ENCODE measurements at places on chromosomes 7 and 10.

- no peak for DNase-seq
Observed at GRCh38 chr10:17712717-17713471, 39.1 kb upstream of the TMEM236 start.

DNA sequence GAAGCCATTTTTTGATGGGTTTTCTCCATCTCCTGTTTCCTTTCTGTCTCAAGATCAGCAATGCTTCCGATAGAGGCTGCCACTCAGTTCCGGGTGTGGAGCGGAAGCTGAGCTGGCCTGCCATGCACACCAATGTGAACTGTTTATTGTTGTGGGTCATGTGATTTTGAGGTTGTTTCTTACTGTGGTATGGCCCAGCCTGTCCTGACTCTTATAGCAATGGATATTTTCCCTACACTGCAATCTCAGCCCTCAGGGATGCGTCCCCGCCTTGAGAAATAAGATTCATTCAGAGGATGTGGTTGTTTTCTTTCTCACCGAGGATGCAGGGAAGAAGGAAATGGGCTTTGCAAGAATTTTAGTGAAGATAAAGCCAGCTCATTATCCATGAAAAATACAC is 134.7 kb downstream of the PFKFB3 start:
- no peak for DNase-seq

- DNase-seq: no peak
Observed at GRCh38 chr7:131111081-131111576, 216.5 kb upstream of the MKLN1 start.

GRCh38 chr10:7107285-7107684 is 303.5 kb downstream of the SFMBT2 start:
- DNase-seq: no peak

- no peak for DNase-seq
Observed at GRCh38 chr10:34576797-34577196, 238.3 kb downstream of the PARD3 start.

DNA sequence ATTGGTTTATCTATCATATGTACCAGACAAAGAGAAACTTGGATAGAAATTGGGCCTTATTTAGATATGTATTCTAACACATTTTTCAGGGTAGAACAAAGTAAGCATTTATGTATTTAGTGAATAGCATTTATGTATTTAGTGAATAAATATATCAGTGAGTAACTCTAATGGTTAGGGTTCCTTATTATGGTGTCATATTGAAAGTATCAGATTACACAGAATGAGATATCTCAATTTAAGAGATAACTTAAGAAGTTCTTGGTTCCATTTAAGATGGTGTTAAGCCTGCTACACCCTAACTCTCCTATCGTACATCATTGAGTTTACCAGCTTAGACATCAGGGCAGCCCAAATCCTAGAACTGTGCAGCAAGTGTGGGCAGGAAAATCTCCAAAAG is 35.9 kb upstream of the DMTF1 start:
- DNase-seq: no peak

DNA sequence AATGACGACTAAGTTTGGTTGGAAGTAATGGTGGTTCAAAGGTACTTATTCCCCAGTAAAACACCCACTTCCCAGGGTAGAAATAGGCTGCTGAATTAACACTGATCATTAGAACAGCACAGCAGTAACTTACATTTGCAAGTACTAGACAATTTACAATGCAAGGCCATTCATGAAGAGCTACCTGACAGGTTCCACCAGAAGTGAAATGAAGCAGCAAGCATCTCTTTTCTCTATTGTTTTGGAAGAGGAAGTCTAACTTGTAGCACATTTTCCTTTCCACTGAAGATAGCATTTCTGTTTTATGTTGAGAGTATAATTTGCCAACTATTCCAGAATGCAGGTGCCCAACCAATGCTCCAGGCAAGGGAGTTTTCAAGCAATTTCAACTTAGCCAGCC is 145.9 kb downstream of the CREB5 start:
- no peak for DNase-seq

DNA sequence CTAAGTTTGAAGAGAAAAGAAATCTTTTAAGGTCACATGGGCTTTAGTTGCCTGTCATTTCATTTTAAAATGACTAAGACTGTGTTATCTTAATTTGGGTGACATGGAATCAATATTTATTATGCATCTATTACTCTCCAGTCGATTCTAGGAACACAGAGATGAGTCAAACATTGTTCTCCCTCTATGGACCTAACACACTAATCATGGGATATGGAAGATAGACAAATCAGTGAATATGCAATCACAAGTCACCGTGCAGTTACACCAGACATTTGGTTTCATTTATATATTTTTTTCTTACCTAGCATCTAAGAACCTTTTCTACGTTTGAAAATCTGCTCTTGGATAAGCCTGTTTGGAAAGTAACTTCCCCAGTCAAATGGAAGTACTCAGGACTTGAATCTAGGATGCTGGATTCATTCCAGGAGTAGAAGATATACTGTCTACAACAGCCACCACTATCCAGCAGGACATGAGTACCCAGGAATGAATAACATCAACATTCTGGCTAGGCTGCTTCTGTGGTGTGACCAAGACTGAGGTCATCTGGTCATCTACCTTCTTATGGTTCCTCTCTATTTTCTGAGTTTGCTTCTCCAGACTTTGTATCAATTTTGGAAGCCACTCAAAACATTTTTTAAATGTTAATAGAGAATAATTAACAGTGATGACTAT is 902.9 kb upstream of the LRRN3 start:
- DNase-seq: no peak

DNA sequence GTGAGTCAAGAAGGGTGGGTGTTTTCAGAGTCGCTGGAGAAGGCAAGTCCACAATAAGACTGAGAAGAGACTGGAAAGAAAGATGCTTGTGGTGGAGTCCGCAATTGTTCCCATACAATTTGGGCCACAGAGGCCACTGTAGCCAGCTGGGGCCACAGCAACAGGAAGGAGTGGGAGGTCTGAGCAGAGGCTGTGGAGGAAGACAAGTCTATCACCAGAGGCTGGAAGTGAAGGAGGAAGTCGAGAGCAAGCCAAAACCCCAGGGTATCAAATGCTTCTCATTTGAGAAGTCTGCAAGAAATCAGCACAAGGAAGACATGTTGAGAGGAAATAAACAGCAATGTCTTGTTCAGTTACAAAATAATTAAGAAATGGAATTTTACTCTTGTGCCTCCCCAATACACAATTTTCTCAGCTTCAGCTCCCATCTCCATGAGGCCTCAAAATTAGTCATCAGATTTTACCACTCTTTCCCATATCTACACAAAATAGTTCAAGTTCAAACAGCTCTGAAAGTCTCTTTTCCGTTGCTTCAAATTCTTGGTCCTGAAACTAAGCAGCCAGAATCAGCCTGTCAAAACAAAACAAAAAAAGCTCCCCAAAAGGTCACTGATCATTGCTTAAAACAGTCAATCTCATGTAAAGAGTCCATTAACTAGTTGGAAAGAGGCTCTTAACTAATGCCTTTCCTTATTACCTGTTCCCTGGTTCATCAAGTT is 31.6 kb downstream of the SLC16A12 start:
- DNase-seq: no peak

- no peak for DNase-seq
Observed at GRCh38 chr7:151012911-151013347, 11.4 kb downstream of the ATG9B start.

DNA sequence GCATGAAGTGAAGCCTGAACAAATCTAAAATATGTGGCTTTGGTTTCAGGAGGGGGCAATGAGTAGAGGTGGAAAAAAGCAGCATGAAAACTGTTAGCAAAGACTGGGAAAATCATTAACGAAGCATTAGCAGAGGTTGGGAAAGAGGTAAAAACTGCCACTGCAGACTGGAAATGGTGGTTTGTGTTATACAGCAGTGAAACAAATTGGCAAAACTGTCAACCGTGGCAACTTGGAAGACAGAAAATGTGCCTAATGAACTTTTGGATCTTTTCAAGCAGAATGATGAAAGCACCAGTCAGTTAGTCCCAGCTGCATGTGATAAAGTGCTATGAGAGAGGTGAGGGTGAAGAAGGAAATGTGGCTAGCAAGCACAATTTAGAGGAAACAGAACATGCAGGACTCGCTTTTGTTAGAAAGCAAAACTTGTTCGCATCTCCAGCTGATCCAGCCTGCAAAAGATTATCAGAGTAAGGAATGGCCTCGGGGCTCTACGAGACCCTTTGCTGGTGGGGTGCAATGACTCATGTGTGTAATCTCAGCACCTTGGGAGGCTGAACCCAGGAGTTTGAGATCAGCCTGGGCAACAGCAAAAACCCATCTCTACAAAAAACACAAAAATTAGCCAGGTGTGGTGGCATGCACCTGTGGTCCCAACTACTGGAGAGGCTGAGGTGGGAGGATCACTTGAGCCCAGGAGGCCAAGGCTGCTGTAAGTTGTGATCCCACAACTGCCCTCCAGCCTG is 45.7 kb downstream of the SKIDA1 start:
- DNase-seq: no peak

DNA sequence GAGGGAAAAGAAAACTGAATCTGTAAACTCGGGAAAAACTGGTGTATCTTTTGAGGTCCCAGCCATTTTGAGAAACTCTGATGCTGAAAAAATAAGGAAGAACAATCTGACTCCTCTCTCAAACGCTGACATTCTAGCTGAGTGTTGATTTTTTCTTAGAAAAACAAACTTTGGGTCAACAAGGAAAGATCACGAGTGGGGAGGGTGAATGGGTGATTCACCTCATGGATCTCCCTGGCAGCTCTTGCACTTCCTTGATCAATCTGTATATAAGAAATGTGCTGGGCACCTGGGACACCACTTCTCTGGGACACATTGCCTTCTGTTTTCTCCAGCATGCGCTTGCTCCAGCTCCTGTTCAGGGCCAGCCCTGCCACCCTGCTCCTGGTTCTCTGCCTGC is at the start of gene PIP:
Gene PIP (plus strand): TSS at position 297 of the 400 bp plus-strand sequence. CDS start 40 bp downstream, at position 337.
- DNase-seq: no peak

DNA sequence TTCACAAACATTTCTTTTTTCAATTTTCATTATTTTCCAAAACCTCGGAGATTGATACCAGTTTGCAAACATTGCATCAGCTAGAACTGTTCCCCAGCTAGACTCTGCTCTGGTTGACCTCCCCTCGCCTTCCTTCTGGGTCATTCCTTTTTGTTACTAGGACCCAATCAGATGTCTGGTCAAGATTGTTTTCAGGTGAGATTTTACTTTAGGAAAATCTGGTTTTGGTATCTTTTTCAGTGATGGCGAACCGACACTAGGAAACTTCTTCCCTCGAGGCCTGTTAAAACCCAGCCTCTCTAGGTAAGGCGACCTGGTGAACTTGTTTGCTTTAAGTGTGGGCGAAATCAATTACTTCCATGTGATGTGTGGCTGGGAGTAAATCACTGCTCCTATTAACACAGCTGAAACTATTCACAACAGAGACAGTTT is 8.4 kb downstream of the PROSER2 start:
- no peak for DNase-seq

GRCh38 chr10:123645016-123645415 is 21.1 kb upstream of the GPR26 start:
- DNase-seq: no peak

DNA sequence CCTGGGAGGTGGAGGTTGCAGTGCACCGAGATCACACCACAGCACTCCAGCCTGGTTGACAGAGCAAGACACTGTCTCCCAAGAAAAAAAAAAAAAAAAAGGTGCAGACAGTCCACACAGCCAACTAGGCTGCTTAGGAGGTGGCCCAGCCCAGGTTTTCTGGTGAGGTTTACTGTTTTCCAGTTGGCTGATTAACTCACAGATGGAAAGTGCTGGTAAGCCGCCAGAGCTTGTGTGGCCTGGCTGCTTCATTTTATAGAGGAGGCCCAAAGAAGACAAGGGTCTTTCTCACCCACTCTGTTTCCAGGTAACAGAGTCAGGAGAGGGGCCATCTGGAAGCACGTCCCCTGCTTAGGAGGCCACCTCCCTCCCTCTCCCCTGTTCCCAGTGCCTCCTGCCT is 6.2 kb downstream of the RHBDD2 start:
- no peak for DNase-seq

DNA sequence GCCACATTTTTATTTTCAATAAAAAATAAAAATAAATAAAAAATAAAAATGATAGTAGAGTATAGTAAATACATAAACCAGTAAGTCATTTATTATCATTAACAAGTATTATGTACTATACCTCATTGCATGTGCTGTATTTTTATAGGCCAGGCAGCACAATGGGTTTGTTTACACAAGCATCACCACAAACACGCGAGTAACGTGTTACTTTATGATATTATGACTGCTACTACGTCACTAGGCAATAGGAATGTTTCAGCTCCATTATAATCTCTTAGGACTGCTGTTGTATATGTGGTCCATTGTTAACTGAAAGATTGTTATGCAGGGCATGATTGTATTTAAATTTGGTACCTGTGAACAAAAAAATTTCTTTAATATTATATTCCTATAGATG is 20.8 kb upstream of the SDHAF3 start:
- no peak for DNase-seq

- no peak for DNase-seq
Observed at GRCh38 chr10:43393606-43394360, 15.2 kb downstream of the HNRNPF start.

DNA sequence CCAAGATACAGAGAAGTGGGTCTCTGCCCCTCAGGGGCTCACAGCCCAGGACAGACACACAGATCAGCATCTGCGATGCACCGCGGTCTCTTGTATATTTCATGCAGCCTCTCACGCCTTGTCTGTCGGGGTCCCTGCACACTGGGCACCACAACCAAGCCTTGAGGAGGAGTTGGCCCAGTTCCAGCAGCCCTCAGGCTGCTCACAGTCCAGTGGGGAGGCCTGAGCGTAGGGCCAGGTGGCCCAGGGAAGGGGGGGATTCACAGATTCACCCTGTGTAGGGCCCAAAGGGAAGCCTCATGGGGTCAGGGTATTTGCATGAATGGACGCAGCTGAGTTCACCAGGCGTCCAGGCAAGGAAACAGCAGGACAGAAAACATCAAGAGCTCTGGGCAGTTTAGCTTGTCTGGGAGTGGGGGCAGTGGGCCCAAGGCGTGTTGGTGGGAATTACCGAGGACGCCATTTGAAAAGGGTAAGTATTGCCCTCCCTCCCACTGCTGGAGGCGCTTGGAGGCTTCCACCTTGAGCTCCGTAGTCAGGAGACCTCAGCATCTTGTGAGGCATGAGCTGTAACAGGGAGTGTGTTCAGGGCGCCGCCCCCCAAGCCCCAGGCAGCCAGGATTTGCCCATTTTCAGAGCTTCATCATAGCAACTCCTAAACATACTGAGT is 129.1 kb upstream of the CHST15 start:
- no peak for DNase-seq

DNA sequence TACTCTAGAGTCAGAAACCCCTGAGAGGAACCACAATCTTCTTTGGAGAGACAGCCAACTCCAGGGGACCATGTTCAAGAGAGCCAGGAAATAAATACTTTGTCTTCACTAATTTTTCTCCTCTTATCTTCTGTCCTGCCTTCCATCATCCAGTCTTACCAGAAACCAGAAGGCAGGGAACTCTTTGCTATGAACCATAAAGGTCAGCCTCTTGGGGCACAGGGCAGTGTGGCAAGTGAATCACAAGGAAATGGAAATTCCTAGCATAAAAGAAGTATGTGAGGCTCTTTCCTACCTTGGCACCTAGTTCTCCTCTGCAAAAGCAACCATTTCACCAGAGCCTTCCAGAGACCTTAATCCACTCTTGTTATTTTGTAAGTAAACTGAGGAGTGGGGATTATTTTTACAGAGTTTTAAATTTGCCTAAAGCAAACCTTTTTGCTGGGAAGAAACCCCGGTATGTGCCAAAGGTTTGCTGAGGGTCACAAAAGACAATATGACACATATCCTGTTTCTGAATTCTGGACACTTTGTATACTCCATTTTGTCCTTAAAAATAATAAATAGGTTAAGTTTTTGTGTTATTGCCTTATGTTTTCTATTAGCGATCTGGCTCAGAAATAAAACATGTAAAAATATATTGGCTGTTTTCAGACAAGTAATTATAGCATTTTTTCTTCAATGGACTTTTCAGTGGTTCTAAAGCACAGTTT is 87.1 kb downstream of the ADAM22 start:
- no peak for DNase-seq

- no peak for DNase-seq
Observed at GRCh38 chr10:22321924-22322640, 1.2 kb downstream of the BMI1 start.
